Caudate nucleus (tissue), 63 donors: ENCODE measurements at places on chromosomes 2 and 18.

DNA sequence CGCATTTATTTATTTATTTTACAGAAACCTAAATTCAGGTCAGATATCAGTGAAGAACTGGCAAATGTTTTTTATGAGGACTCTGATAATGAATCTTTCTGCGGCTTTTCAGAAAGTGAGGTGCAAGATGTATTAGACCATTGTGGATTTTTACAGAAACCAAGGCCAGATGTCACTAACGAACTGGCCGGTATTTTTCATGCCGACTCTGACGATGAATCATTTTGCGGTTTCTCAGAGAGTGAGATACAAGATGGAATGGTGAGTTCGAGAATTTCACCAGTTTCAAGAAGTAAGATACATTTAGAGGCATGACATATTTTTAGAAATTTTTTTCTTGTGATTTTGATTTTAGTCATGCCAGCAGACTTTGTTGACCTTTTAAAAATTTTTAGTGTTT, 4.6 kb downstream of the CDCA7 start:
- no peak for DNase-seq

- no peak for DNase-seq
These were observed 27.1 kb downstream of the HDLBP start for GRCh38 chr2:241288324-241288888.

- DNase-seq, result no peak
These were observed 25.0 kb upstream of the CXXC1 start for GRCh38 chr18:50312296-50313030.

GRCh38 chr2:45923701-45924100, 272.2 kb downstream of the PRKCE start:
- no peak for DNase-seq

DNA sequence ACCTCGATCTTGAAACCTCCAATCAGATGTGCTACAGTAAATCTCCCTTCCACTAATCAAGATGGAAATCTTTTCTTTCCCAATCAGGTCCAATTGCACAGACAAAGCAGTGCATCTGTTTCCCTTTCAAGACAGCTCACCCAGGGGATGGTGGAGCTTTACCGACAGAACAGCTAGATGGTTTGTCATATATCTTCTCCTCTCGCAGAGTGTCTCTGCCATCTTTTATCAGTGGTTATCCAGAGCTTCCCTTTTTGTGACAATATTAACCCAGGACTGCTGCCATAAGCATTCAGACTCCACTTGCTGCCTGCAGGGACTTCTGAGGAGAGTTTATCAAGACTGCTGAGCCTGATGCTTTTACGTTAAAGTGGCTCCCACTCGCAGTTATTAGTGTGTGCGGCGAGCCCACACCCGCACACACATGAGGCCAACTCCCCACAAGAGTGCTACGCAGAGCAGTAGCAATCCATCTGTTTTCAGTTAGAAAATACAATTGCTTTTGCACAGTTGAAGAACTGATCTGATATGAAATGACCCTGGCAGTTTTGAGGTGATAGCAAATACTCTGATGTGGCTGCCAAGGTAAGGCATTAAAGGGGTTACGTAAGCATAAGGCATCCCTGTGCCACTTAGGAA, 398.9 kb downstream of the NCKAP5 start:
- no peak for DNase-seq

DNA sequence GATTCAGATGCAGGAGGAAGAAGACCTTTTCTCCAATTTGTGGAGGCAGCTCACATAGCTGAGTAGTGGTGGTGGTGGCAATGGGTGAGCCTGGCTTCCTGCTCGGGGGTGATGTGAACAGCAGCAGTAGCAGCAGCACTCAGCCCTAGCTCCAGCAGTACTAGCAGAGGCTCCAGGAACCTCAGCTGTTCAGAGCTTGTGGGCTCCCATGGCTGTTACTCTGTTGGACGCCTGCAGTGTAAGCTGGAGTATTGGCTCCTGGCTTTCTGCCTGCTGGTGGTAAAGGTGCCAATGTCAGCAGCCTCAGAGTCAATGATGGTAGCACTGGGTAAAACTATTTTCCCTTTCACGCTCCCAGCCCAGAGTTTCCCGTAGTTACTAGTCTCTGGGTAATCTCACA, 3.1 kb upstream of the SEH1L start:
- no peak for DNase-seq

GRCh38 chr2:22673529-22673928, 711.5 kb upstream of the KLHL29 start:
- DNase-seq, result no peak

GRCh38 chr2:148933456-148933855, 58.4 kb downstream of the KIF5C start:
- DNase-seq, result no peak
